Posterior vena cava (tissue), 2 donors: ENCODE measurements at places on chromosomes 13 and 19.
A peak's percentile ranks its signal among the peaks of the same experiment; 100 is the strongest.

- no peak for DNase-seq
These were observed 728 bp upstream of the DENND1C start for GRCh38 chr19:6482343-6482686.

DNA sequence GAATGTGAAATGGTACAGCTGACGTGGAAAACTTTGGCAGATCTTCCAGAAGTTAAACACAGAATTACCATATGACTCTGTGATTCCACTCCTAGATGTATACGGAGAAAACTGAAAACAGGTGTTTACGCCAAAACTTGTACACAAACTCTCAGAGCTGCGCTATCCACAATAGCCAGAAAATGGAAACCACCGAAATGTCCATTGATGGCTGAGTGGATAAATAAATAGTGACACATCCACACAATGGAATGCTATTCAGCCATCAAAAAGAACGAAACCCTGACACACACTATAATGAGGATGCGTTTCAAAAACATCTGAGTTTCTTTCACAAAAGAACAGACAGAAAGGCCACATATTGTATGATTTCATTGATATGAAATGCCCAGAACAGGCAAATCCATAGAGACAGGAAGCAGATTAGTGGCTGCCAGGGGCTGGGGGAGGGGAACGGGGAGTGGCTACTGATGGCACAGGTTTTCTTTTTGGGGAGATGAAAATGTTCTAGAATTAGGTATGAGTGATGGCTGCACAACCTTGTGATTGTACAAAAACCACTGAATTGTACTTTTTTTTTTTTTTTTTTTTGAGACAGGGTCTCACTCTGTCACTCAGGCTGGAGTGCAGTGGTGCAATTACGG lies 33.0 kb downstream of the IL12RB1 start:
- no peak for DNase-seq

DNA sequence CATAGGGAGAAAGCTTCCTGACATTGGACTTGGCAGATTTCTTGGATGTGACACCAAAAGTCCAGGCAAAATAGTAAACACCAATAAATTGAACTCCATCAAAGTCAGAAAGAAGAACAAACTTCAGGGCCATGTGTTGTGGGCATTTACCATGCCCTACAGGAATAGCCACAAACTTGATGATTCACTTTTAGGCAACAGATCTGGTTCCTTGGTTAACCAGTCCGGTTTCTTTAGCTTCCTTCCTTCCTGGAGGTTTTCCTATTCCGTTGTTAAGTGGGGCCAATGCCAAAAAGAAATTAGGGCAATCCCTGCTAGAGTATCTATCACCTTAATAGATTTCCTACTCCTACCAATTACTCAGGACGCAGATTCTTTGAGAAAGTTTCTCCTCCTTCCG lies 25.2 kb downstream of the IGFL1 start:
- DNase-seq: no peak

GRCh38 chr19:9430444-9430843 lies 4.9 kb downstream of the ZNF266 start:
- no peak for DNase-seq

DNA sequence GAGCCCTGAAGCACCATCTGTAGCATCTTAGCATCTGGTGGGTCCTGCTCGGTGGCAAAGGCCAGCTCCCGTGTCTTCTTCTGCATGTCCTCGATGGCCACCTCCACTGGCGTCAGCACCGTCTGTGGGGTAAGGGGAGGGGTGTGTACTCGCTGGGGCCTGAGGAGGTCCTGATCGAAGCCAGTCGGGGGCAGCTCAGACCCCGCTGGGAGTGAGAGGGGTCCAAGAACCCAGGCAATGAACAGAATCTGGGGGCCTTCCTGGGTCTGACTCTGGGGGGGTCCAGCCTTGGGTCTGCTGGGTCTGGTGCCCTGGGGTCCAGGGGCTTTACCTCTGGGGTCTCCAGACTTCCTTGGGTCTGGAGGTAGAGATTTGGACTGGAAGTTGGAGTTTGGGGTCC lies 3.6 kb upstream of the KANK2 start:
- DNase-seq: no peak

GRCh38 chr13:97221046-97221445 lies 1.1 kb upstream of the MBNL2 start:
- DNase-seq: no peak

DNA sequence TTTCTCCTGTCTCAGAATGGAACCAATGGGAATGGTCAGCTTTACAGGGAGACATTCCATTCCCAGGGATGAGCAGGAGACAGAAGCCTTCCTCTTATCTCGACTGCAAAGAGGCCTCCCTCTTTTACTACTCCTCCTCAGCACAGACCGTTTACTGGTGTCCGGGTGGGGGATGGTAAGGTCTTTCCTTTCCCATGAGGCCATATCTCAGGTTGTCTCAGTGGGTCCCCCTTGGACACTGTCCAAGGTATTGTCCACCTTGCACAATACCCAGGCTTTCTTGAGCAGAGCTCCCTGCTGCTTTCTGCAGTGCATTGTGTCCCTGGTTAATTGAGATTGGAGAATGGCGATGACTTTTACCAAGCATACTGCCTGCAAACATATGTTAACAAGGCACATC lies 7.5 kb upstream of the ZNF808 start:
- DNase-seq: peak; percentile 1

GRCh38 chr13:43905435-43906031 lies 25.8 kb downstream of the LACC1 start:
- DNase-seq: no peak

DNA sequence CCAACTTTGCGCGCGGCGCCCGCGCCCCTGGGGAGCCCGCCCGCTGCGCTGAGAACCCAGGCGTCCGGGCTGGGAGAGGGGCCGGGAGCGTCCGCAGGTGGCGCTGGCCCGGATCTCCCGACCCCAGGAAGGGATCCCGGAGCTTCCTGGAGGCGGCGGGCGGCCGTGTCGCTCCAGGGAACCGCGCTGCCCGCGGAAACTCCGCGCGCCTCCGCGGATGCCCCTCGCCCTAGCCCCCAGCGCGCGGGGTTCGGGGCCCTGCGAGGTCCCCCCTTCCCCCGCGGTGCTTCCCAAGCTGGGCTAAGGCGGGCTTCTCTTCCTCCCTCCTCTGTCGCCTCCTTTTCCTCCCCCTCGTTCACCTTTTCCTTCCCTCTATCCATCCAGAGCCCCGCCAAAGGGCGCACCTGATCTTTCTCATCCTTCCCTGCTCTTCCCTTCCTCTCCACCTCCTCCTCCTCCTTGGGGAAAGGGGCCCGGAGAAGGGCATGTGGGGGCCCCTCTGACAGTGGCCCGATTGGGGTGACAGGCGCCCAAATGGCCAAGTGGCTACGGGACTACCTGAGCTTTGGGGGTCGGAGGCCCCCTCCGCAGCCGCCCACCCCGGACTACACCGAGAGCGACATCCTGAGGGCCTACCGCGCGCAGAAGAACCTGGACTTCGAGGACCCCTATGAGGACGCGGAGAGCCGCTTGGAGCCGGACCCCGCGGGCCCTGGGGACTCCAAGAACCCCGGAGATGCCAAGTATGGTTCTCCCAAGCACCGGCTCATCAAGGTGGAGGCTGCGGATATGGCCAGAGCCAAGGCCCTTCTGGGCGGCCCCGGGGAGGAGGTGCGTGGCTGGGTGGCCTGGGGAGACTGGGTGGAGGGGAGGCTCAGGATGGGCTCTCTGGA lies 710 bp downstream of the SHD start:
- no peak for DNase-seq

DNA sequence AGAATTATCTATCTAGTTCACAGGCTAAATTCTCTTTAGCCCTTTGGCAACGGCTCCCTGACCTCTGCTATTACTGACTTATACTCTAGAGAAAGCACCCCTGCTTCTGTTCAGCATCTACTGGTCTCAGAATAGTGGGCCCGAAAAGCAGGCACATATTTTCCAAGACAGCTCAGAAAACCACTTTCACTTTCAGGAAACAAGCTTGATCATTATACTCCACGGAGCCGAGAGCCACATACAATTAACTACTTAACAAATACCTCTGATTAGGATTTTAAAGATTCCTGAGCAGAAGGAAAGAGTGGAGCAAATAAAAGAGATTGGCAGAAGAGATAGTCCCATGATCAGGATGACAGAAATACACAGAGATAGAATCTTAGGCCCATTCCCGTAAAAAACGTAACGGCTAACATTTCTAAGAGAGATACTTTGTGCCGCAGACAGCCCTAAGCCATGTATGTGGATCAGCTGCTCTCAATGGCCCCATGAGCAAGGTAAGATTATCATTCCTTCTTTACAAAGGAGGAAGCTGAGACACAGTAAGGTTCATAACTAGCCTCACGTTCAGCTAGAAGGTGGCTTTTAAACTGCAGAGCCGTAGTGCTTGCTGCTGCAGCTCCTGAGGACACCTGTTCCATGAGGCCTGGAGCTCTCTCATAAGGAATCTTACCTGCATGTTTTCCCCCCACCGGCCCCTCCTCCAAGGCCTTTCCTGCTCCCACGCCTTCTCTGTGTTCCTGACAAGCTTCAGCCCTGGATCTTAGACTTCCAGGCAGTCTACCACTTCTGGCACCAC lies 227.2 kb downstream of the FOXO1 start:
- no peak for DNase-seq

- DNase-seq: no peak
These were observed 56.8 kb downstream of the THSD1 start for GRCh38 chr13:52348983-52349780.

- DNase-seq: no peak
These were observed 71.4 kb downstream of the ALOX5AP start for GRCh38 chr13:30806784-30807183.

DNA sequence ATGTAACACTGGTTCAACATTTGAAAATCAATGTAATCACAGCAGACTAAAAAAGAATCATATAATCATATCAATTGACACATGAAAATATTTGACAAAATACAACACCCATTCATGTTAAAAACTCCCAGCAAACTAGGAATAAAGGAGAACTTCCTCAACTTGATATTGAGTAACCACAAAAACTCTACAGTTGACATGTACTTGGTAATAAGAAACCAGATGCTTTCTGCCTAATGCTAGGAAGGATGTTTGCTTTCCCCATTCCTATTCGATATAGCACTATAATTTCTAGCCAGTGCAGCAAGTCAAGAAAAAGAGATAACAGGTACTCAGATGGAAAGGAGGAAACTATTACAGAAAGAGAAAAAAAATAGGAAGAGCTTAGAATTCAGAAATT lies 26.9 kb downstream of the UFM1 start:
- DNase-seq: no peak

GRCh38 chr13:36323951-36324566 lies 22.1 kb downstream of the SPART start:
- no peak for DNase-seq

DNA sequence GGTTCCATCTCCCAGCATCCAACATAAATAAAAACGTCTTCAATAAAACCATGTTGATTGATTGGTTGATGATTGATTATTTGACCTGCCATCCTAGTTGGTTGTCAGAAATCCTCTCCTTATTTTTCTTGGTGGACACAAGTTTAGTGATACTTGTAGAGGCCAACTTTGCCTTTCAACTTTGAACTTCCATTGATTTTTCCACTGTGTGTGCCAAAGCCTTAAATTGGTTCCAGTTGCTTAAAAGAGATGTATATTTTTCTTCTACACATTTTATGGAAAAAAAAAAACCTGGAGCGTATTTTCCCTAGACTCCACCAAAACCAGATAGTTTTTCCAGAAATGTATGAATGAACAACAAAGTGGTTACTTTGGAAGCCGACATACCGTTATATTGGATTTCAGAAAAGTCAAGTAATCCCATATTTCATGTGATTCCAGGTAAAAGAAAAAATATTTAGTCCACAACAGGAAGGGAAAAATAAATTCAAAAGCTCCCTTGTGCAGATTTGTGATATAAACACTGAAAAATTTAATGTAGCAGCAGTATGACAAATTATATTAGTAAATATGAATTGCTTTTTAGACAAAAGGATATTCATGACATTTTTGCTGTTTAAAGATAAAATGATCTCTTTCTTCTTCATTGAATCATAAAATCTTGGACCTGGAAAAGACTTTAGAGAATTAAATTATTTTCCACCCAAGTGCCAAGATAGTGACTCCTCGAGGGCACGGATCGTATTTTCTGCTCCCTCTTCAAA lies 85.2 kb downstream of the MBNL2 start:
- DNase-seq: no peak

DNA sequence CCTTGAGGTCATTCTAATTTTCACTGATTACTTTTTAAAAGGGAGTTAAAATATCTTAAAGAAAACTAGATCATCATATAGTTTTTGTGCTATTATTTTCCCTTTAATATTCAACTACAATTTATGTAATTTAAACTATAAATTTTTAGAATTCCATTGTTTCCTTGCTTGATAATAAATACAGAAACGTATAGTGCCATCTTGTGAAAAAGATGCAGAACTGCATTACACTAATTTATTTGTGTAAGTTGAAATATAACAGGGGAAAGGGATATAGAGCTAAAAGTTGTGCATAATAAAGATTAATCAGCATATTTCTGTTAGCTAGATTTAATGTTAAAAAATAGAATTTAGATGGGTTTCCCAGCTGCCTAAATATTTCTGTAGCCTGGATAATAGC lies 61.5 kb upstream of the TDRD3 start:
- no peak for DNase-seq

- no peak for DNase-seq
These were observed 28.8 kb upstream of the INTS6 start for GRCh38 chr13:51481656-51482055.

- DNase-seq: no peak
These were observed 297.9 kb upstream of the ARGLU1 start for GRCh38 chr13:106865716-106866440.

DNA sequence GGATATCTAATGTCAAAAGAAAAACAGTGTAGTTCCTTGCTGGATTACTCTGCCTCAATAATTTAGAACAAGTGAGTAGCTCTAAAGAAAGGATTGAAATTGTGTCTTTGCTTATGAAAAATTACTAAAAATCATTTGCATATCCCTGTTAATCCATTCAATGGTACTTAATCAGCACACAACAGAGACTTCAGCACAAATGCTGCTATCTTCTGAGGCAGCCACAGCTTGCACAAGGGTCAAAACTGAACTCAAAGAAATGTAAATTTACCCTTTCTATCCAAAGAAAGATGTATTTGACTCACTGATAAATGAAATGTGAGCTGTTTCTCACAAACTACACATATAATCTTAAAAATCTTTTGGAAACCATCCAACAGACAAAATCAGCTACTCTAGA lies 116.2 kb downstream of the LHFPL6 start:
- DNase-seq: no peak

GRCh38 chr13:25165663-25166062 lies 6.4 kb downstream of the AMER2 start:
- DNase-seq: no peak

- DNase-seq: no peak
These were observed 88.1 kb downstream of the POSTN start for GRCh38 chr13:37510441-37510840.

DNA sequence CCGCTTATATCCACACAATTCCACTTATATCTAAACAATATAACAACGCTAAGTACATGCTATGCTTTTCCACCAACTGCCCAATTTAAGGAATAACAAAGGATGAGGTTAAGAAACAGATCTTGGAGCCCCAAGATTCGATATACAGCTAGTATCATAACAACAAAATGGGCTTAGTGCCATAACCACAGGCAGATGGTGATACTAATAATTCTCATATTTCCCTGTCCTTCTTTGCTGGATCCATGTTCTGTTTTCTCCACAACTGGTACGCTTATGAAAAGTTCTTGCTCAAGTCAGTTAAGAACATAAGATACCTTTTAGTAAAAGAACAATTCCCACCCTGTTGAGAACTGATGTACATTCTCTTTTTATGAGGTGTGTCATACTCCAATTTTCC lies 33.9 kb downstream of the CAB39L start:
- DNase-seq: no peak
